ENCODE measurements at places on chromosomes 11 and 22. TPM values are rescaled to one million over a fixed set of nuclear protein-coding genes. Genes with fewer than 3 reads are reported as not detected.

- H3K27ac ChIP-seq, result peak overlapping the region; percentile 86
- no peak for DNase-seq
Measured at GRCh38 chr11:1503708-1504104, 17.1 kb upstream of the MOB2 start.

DNA sequence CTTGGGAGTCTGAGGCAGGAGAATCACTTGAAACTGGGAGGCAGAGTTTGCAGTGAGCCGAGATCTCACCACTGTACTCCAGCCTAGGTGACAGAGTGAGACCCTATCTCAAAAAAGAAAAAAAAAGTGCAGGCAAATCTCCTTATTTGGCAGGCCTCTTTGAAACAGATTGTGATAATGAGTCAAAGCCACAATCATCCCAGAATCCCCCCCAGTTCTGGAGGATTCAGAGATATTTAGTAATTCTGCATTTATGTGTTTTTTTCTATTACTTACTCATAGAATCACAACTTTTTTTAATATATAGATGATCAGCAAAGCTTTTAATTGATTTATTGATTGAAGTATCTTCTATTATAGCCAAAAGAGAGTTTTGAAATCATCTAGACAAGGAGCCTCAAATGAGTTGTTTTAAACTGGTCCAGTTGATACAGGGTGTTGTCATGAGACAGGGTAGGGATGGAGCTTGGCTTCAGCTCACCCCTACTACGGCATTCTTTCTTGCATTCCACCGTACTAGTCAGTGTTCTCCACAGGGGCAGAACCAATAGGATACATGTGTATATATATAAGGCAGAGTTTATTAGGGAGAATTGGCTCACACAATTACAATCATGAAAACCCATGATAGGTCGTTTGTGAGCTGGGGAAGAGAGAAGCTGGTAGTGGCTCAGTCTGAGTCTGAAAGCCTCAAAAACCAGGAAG, 39.3 kb upstream of the SORL1 start:
- H3K36me3 ChIP-seq, result no peaks in the 10 kb centered on the region
- H3K27ac ChIP-seq, result no peak overlapping the region
- no peak for DNase-seq
- H3K27me3 ChIP-seq, result no peaks in the 10 kb centered on the region
- H3K4me3 ChIP-seq, result no peak overlapping the region
- H3K4me1 ChIP-seq, result peaks cover 10% of the 10 kb centered on the region

GRCh38 chr11:36313750-36314433, 17.8 kb downstream of the PRR5L start:
- no peak overlapping the region for H3K4me3 ChIP-seq
- H3K27ac ChIP-seq, result no peak overlapping the region
- no peak for DNase-seq
- no peaks in the 10 kb centered on the region for H3K4me1 ChIP-seq

DNA sequence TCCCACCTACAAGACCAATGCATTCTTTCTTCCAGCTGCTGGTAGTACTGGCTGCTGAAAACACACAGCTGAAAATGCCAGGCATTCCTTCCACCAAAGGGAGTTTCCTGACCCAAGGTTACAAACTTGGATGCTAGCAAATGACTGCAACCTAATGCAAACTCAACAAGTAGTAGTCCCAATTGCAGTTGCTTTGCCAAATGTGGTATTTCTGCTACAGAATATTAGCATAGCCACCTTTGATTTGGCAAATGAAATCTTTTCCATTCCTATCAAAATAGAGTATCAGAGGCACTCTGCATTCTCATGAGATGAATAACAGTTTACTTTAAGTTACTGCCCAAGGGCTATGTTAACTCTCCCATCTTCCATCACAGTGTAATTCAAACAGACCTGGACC, 172.0 kb upstream of the ARHGAP42 start:
- H3K27me3 ChIP-seq, result no peaks in the 10 kb centered on the region
- H3K27ac ChIP-seq, result no peak overlapping the region
- DNase-seq, result no peak
- no peaks in the 10 kb centered on the region for H3K4me1 ChIP-seq

- no peak overlapping the region for H3K27ac ChIP-seq
- no peaks in the 10 kb centered on the region for H3K27me3 ChIP-seq
- no peak overlapping the region for H3K4me3 ChIP-seq
- no peaks in the 10 kb centered on the region for H3K36me3 ChIP-seq
Measured at GRCh38 chr11:70002433-70002832, 75.7 kb upstream of the ANO1 start.

DNA sequence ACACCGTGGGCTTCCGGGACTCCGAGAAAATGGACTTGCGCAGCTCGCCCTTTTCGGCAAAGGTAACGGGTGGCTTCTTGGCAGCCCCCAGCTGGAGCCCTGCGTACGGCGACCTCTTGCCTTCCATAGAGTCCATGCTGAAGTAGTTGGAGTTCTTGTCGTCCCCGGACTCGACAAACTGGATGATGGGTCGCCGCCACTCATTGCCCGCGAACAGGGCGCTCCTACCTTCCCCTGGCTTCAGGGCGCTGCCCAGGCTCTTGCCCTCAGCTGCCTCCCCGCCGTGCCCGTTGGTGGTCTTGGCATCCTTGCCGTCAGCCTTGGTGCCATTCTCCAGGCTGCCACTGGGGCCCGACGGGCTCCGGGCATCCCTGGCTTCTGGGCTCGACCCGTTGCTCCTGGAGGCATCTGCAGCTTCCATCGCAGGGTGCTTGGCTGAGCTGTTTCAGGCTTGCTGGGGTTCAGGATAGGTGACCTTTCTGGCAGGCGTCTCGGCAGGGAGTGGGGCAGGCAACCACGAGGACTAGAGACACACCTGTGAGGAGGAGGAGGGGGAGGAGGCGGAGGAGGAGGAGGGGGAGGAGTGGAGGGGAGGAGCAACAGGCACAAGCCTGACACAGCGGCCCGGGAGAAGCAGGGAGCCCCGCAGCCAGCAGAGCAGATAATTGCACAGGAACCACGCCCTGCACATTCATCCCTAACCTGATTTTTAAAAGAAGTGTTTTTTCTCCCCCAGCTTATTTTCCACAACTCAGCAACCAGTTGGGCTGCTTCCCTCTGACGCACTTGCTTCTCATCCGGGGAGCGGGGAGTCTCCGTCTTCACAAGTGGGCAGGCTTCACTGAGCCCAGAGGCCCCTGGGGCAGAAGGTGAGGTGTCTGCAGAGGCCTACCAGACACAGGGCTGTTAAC, at the start of gene TRIM29:
Gene TRIM29 (minus strand): TSS at position 503 of the 911 bp plus-strand sequence. CDS start 82 bp downstream, at position 421.
- no peaks in the 10 kb centered on the region for H3K27me3 ChIP-seq
- no peaks in the 10 kb centered on the region for H3K36me3 ChIP-seq
- no peak within 1 kb of the TSS for H3K27ac ChIP-seq
- no peak within 1 kb of the TSS for H3K4me3 ChIP-seq

DNA sequence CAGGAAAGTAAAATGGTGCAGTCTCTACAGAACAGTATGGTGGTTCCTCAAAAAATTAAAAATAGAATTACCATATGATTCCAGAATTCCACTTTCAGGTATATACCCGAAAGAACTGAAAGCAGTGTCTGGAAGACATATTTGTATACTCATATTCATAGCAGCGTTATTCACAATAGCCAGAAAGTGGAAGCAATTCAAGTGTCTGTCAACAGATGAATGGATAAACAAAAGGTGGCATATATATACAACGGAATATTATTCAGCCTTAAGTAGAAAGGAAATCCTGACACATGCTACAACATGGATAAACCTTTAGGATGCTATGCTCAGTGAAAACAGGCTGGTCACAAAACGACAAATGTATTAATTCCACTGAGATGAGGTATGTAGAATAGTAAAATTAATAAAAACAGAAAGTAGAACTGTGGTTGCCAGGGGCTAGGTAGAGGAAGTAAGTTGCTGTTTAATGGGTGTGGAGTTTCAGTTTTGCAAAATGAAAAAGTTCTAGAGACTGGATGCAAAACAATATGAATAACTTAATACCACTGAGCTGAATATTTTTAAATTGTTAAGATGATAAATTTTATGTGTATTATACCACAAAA, 14.5 kb downstream of the SAA1 start:
- H3K4me3 ChIP-seq, result no peak overlapping the region
- H3K27me3 ChIP-seq, result no peaks in the 10 kb centered on the region
- peaks cover 90% of the 10 kb centered on the region for H3K36me3 ChIP-seq
- DNase-seq, result no peak
- no peaks in the 10 kb centered on the region for H3K4me1 ChIP-seq

DNA sequence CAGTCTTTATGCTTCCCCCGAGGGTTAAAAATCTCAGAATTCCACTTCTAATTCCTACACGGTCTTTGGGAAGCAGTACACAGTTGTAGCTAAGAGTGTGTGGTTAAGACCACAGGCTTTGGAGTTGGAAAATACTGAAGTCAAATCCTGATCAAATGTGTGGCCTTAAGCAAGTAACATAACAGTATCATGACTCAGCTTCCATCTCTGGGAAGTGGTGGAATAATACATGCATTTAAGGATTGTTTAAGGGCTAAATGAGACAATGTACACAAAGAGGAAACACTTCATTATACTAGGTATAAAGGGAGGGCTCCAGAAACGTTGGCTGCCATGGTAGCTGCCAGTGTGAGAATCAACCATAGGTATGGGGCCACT, 71.5 kb downstream of the FAT3 start:
- no peak overlapping the region for H3K4me3 ChIP-seq
- H3K4me1 ChIP-seq, result peaks cover 9% of the 10 kb centered on the region
- no peak overlapping the region for H3K27ac ChIP-seq
- H3K36me3 ChIP-seq, result no peaks in the 10 kb centered on the region
- DNase-seq, result no peak

Gene INS
- not detected for total RNA-seq

Gene LRRC74B
- total RNA-seq, result 2.6 TPM

Gene TEX54
- total RNA-seq, result not detected

Gene ADAMTS15
- total RNA-seq, result 20.4 TPM

Gene NAALAD2
- not detected for total RNA-seq

Gene SGSM1
- total RNA-seq, result 4.2 TPM
